ENCODE measurements at places on chromosomes 4 and X.

GRCh38 chr4:91127831-91128230, 1000.6 kb downstream of the CCSER1 start:
- no peak for DNase-seq
- no peaks in the 10 kb centered on the region for H3K36me3 ChIP-seq
- H3K4me3 ChIP-seq, result no peak overlapping the region
- no peaks in the 10 kb centered on the region for H3K27me3 ChIP-seq
- no peaks in the 10 kb centered on the region for H3K4me1 ChIP-seq
- H3K27ac ChIP-seq, result no peak overlapping the region

GRCh38 chr4:67581208-67581857, 22.8 kb downstream of the STAP1 start:
- DNase-seq, result no peak
- peak overlapping the region; percentile 8 for H3K27ac ChIP-seq
- H3K27me3 ChIP-seq, result no peaks in the 10 kb centered on the region
- H3K4me1 ChIP-seq, result peaks cover 18% of the 10 kb centered on the region

DNA sequence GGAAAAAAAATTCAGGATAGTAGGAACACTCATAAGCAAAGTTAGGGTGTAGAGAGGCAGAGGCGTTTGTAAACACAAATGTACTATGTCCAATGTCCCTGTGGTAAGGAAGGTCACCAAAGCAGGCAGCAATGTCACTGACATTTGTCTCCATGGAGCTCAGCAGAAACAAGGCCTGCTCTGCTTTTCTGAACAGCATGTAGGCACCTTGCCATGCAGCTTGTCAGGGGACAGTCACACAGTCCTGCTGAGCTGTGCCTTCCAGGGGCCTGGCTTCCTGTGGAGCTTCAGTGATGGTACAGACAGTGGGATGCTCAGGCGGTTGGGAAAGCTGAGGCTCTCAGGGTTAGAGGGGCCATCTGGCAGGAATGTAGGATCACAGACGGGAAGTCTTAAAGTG, 74.5 kb upstream of the HS3ST1 start:
- H3K36me3 ChIP-seq, result no peaks in the 10 kb centered on the region
- no peaks in the 10 kb centered on the region for H3K27me3 ChIP-seq
- H3K27ac ChIP-seq, result no peak overlapping the region
- no peak for DNase-seq

DNA sequence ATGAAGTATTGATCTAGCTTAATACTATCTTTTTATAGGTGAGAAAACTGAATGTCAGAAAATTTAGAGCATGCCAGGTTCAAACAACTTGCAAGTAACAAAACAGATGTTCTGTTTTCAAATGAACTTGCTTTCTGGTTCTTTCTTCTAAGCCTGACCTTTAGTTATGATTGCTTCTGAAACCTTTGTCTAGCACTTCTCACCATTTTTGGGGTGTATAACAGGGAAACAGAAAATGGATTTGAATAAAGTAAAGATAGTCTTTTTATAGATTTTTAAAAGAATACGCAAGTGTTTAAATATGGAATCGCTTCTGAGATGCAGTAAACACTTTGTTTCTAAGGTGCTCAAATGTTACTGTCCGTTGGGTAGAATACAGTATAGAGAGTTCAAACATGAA, 687.2 kb upstream of the CPEB2 start:
- H3K27ac ChIP-seq, result no peak overlapping the region
- no peak for DNase-seq
- H3K4me3 ChIP-seq, result no peak overlapping the region
- no peaks in the 10 kb centered on the region for H3K27me3 ChIP-seq
- no peaks in the 10 kb centered on the region for H3K36me3 ChIP-seq
- H3K4me1 ChIP-seq, result no peaks in the 10 kb centered on the region

GRCh38 chr4:112057470-112057869, 87.8 kb upstream of the FAM241A start:
- H3K36me3 ChIP-seq, result no peaks in the 10 kb centered on the region
- no peaks in the 10 kb centered on the region for H3K4me1 ChIP-seq
- H3K4me3 ChIP-seq, result no peak overlapping the region
- DNase-seq, result no peak
- H3K27ac ChIP-seq, result no peak overlapping the region
- no peaks in the 10 kb centered on the region for H3K27me3 ChIP-seq

- no peaks in the 10 kb centered on the region for H3K27me3 ChIP-seq
- H3K27ac ChIP-seq, result peak overlapping the region; percentile 98
- H3K4me1 ChIP-seq, result peaks cover 67% of the 10 kb centered on the region
- peaks cover 7% of the 10 kb centered on the region for H3K36me3 ChIP-seq
Measured at GRCh38 chr4:42636645-42636949, 20.3 kb downstream of the ATP8A1 start.

- H3K4me3 ChIP-seq, result no peak overlapping the region
- no peak overlapping the region for H3K27ac ChIP-seq
- H3K27me3 ChIP-seq, result no peaks in the 10 kb centered on the region
- no peaks in the 10 kb centered on the region for H3K4me1 ChIP-seq
- DNase-seq, result no peak
Measured at GRCh38 chr4:3232001-3232400, 17.0 kb upstream of the MSANTD1 start.

- no peaks in the 10 kb centered on the region for H3K27me3 ChIP-seq
- H3K4me1 ChIP-seq, result no peaks in the 10 kb centered on the region
- no peak overlapping the region for H3K27ac ChIP-seq
- H3K36me3 ChIP-seq, result no peaks in the 10 kb centered on the region
Measured at GRCh38 chrX:43718956-43719355, 62.9 kb downstream of the MAOA start.

DNA sequence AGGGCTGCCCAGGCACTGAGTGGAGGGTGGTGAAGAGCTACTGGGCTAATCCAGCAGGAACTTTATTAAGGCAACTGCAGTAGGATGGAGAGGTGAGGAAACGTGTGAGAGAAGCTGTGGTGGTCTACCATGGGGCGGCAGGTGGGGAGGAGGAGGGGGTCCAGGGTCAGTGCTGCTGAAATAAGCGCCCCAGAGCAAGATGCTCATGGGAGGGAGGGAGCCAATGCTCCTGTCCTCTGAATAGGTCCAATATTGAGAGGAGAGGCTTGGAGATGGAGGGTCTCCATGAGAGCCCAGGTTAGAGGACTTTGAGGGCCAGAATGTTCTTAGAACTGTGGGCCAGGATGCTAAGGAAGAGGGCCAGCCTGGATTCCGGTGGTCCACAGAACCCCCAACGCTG, 35.2 kb downstream of the EVC start:
- H3K36me3 ChIP-seq, result peaks cover 1% of the 10 kb centered on the region
- no peaks in the 10 kb centered on the region for H3K4me1 ChIP-seq
- no peak overlapping the region for H3K4me3 ChIP-seq
- DNase-seq, result no peak

GRCh38 chr4:184337907-184338306, 120.2 kb upstream of the ENPP6 start:
- no peaks in the 10 kb centered on the region for H3K4me1 ChIP-seq

All from GM12878 (cell line).